ENCODE measurements at places on chromosomes 11 and 22. TPM values are rescaled to one million over a fixed set of nuclear protein-coding genes. Genes with fewer than 3 reads are reported as not detected.

Gene JAML
- total RNA-seq, result 1.2 TPM

Gene CRYBB3
- not detected for total RNA-seq

Gene RFPL2
- total RNA-seq, result 0.32 TPM

Gene DDTL
- total RNA-seq, result 0.65 TPM

Gene CECR2
- 1.9 TPM for total RNA-seq

Gene DTX4
- under 0.01 TPM for total RNA-seq

Gene ART1
- not detected for total RNA-seq

Gene OR6M1
- total RNA-seq, result not detected

Gene OR4A16
- not detected for total RNA-seq

Gene CREB3L1
- 0.32 TPM for total RNA-seq

Gene OR4D5
- total RNA-seq, result not detected

Gene PAMR1
- total RNA-seq, result 0.32 TPM

Gene PVALB
- not detected for total RNA-seq

Gene C11orf91
- total RNA-seq, result 0.32 TPM

Gene OR56A1
- not detected for total RNA-seq

Gene OSBP2
- 12.8 TPM for total RNA-seq

Gene CD3G
- not detected for total RNA-seq

Gene MOGAT2
- not detected for total RNA-seq

Gene C11orf58
- total RNA-seq, result 239 TPM

Gene TNNI2
- not detected for total RNA-seq

Gene LINC01488
- not detected for total RNA-seq

Gene SMTN
- 146 TPM for total RNA-seq

Gene ANO5
- 6.2 TPM for total RNA-seq

Gene PIH1D2
- 1.9 TPM for total RNA-seq

Gene APOC3
- total RNA-seq, result not detected

Gene RAG1
- 0.76 TPM for total RNA-seq

Gene RNF121
- total RNA-seq, result 97.8 TPM

Gene OR5A2
- total RNA-seq, result not detected

Gene NRXN2
- total RNA-seq, result not detected

Gene ZNF280A
- total RNA-seq, result not detected

Gene TECTA
- under 0.01 TPM for total RNA-seq

Gene NEU3
- total RNA-seq, result 7.0 TPM

Gene APOL1
- 10.7 TPM for total RNA-seq

Data from epithelial cell of umbilical artery (primary cell).